ENCODE measurements at places on chromosomes 13 and 19. TPM values are rescaled to one million over a fixed set of nuclear protein-coding genes. Genes with fewer than 3 reads are reported as not detected.

GRCh38 chr13:21371011-21371410, 88.1 kb downstream of the ZDHHC20 start:
- DNase-seq, result no peak

GRCh38 chr13:43036351-43037250, 13.2 kb downstream of the DNAJC15 start:
- DNase-seq, result peak; percentile 43

DNA sequence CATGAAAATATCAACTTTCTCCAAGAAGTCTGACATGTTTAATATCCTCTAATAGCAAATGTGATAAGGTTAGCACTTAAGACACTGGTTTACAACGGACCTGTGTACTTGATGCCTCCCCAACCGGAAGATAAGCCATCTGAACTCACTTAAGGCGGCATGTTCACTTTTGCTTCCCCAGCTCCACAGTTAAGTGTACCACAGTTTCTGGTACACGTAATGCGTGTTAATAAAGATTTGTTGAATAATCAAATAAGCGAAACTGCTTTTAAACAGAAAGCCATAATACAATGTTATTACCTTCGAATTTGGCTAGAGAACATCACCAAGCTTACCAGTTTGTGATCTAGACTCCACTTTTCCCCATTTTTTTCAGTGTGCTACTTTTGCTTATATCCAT, 1.4 kb upstream of the PAN3 start:
- no peak for DNase-seq

- DNase-seq, result no peak
These were observed 15.8 kb downstream of the TECR start for GRCh38 chr19:14544977-14545715.

GRCh38 chr19:51163257-51163656, 21.2 kb downstream of the SIGLEC7 start:
- no peak for DNase-seq

DNA sequence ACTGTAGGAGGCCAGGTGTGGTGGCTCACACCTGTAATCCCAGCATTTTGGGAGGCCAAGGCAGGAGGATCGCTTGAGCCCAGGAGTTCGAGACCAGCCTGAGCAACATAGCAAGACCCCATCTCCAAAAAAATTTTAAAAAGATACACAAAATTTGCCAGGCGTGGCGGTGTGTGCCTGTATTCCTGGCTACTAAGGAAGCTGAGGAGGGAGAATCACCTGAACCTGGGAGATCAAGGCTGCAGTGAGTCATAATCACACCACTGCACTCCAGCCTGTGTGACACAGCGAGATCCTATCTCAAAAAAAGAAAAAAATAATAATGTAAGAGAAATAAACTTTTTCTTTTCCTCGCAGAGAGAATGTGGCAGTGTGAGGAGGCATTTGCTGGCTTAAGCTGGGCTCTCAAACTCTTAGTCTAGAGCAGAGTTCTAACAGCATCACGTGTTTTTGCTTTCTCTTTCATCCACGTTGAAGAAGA, 21.1 kb downstream of the FAM187B start:
- DNase-seq, result no peak

DNA sequence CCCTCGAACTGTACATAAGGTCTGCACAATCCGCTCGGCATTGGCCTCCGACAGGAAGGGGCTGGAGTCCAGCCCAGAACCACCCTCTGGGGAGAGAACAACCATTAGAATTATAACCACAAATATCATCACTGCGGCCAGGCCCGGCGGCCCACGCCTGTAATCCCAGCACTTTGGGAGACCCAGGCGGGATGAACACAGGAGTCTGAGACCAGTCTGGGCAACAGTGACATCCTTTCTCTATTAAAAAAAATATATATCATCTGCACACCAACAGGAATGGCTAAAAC, 11.4 kb downstream of the COQ8B start:
- no peak for DNase-seq

DNA sequence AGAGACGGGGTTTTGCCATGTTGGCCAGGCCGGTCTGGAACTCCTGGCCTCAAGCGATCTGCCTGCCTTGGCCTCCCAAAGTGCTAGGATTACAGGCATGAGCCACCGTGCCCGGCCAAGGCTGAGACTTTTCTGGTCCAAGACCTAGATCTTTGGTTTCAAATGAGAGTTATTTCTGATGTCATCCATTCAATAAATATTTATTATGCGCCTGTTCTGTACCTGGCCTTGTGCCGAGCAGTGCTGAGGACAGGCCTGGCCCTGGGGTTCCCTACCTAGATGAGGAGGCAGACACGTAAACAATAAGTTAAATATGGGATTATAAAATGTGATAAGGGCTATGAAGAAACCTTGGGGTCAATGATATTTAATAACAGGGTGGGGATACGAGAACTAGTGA, 4.5 kb downstream of the RELB start:
- no peak for DNase-seq

DNA sequence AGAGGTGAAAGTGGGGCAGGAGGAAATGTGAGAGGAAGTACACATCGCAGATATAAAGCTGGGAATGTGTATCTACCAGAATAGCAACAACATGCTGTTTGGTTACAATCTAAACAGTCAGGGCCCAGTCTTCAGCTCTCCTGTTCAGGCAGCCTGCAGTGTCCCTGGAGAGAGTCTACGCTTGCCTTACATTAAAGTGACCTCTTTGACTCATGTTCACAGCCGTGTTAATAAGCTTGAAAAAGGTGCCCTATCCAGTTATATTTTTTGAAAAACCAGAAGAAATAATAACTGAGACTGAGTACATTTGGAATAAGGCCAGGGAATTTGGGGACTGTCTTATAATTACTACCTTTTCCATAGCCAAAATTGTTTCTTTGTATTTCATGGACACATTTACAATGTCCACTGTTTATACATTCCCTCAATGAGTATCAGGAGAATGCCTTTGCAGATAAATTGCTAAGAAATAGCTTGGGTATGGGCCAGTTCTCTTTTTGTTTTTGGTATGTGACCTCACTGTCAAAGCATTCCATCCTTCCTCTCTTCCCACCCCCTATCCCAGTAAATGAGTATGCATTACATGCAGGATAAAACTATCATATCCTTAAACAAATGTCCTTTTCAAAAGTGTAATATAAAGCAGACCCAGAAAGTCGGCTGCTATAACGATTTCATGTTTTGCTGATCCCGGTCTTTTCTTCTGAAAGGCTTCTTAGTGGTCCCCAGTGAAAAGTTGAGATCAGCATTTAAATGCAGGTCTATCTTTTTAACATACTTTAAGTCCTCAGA, 82.6 kb downstream of the PCDH9 start:
- DNase-seq, result no peak

DNA sequence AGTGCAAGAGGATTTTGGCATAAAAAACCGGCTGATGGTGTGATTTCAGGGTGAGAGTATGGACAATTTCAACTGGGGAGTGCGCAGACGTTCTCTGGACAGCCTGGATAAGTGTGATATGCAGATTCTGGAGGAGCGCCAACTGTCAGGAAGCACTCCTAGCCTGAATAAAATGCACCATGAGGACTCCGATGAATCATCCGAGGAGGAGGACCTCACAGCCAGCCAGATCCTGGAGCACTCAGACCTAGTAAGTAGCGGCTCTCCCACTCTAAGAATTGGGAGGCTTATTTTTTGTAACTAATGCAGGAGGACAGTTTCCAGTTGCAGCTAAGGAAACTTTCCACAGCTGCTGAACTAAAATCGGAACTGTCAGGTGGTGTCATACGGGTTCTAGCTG, 53.6 kb downstream of the ZAR1L start:
- DNase-seq, result peak; percentile 49

The MPND gene
- total RNA-seq, result 11.8 TPM

The RGCC gene
- 15.3 TPM for total RNA-seq

The SIGLEC9 gene
- total RNA-seq, result 0.35 TPM

The PTPRH gene
- total RNA-seq, result 5.1 TPM
